ENCODE measurements at places on chromosomes 5 and 9.

GRCh38 chr9:14349447-14350348 is 35.8 kb upstream of the NFIB start:
- DNase-seq = no peak

- peak; percentile 52 for DNase-seq
Observed at GRCh38 chr9:33264003-33264472, 470 bp downstream of the BAG1 start.

DNA sequence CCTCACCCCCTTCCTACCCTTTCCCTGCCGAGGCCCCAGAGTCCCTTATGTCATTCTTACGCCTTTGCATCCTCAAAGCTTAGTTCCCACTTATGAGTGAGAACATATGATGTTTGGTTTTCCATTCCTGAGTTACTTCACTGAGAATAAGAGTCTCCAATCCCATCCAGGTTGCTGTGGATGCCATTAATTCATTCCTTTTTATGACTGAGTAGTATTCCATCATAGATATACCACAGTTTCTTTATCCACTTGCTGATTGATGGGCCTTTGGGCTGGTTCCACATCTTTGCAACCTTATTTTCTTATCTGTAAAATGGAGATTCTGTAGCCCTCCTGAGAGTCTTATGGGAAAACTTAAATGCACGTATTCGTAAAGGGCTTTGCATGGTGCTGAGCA is 36.8 kb downstream of the CRB2 start:
- no peak for DNase-seq

- no peak for DNase-seq
Observed at GRCh38 chr9:23783509-23783908, 42.5 kb downstream of the ELAVL2 start.

DNA sequence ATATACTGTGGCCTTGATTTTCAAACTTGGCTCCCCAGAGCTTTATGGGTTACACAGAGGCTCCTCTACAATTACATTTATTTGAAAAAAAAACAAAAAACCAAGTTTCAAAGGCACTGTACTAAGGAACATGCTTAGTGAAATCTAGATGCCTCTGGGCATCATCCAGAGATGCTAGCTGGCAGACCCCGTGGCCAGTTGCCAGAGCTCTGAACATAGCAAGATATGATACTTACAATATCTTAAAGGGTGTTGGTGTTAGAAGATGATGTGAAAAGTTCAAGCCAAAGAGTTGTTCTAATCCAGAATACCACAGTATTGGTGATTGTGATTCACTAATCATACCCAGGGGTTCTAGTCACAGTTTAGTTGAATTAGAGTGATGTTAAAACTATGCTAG is 87.8 kb downstream of the JAK2 start:
- no peak for DNase-seq

- no peak for DNase-seq
Observed at GRCh38 chr5:155952486-155953089, 374.4 kb upstream of the SGCD start.

DNA sequence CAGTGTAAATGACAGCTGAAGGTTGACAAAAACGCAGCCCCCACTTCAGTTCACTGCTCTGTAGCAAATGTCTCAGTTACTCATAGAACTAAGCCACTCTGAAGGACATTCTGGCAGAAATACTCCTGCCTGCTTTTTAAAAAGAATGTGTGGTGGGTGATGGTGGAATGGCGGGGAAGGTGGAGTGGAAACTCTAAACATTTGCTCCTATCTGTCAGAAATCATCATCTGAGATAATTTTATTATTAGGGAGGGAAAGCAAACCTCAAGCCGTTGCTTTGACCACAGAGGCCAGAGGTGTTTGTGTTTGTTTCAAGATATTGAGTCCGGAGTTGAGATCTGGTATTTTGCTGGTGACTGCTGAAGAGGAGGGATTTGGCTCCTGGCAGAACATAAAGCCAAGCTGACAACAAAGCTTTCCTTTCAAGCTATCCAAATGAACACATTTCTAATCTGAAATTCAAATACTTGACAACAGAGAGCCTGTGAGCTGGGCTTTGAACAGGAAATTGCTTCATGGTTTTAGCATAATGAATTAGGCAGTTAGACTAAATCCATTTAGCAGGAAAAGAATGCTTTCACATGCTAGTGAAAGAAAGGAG is 362.7 kb downstream of the CSNK1G3 start:
- no peak for DNase-seq

GRCh38 chr5:134432174-134432573 is 20.5 kb upstream of the CDKN2AIPNL start:
- peak; percentile 19 for DNase-seq

GRCh38 chr9:125747765-125748445 is 732 bp downstream of the PBX3 start:
- DNase-seq = peak; percentile 35

DNA sequence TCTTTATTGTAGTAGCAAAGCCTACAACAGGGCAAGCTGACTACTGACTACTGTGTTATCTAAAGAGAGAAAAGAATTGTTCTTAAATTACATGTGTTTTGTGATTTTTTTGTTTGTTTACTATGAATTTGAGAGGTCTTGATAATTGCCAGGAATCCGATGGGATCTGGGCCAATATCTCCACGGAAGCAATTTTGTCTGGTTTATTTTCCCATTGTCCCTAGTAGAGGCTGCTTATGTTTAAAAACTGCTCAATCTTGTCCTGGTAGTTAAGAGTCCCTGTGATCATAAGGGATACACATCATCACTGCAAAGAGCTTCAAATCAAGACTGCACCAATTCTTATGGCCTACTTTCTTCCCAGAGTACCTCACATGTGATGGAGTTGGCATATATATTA is 94.4 kb downstream of the GLDC start:
- DNase-seq = no peak

- no peak for DNase-seq
Observed at GRCh38 chr5:82713811-82714210, 363.4 kb downstream of the TMEM167A start.

DNA sequence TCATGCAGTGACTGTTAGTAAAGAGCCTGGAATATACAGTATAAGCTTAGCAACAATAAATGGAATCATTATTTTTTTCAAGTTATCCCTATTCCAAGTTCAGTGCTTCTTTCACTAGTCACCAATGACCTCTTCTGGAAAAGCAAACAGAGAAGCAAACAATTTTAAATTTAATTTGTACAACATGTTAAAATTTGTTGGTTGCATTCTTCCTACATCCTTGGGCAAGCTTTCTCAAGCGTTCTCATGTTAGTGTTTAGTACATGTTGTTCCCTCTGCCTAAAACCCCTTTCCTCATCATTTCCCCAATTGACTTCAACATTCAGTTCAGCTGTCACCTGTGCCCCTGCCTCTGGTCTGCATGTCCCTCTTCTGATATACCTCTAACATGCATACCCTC is 123.4 kb downstream of the SEC61B start:
- no peak for DNase-seq

- no peak for DNase-seq
Observed at GRCh38 chr5:135642488-135642870, 63.7 kb upstream of the CXCL14 start.

DNA sequence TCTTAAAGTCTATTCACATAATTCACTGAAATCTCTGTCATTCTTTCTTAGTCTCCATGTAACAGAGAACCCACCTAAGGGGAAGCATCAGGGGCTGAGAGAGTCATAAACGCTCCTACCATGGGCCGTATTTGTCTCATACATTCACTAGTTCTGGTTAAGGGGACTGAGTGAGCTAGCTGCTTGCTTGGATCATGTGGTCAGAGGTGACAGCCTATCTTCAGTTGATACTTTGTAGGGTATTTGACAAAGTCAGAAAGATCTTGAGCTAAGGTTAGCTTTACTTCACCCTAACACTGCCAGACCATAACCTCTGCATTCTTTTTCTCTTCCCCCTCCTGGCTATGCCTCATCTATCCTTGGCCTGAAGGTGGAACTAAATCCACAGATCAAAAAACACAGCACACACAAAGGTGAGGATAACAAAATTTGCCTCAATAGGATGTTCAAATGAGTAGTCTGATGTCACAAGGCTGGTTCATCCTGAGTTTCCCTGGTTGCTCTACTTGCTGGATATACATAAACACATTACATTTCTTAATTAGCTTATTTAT is 66.5 kb downstream of the MARCHF3 start:
- no peak for DNase-seq

GRCh38 chr5:54390539-54391031 is 64.9 kb upstream of the HSPB3 start:
- no peak for DNase-seq

DNA sequence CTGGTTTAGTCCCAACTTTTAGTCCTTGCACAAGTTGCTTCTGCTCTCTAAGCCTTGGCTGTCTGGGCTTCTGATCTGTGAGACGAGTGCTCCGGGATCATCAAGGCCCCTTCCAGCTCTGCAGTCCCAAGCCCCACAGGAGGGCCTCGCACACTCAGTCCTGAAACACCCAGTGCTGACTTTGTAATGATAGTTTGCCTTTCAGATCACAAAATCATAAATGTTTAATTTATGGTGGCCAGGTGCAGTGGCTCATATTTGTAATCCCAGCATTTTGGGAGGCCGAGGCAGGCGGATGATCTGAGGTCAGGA is 95.9 kb upstream of the SLC25A48 start:
- DNase-seq = no peak

- DNase-seq = no peak
Observed at GRCh38 chr5:148393390-148393741, 9.6 kb downstream of the FBXO38 start.

Measured in activated CD4-positive, alpha-beta T cell treated with anti-CD3 and anti-CD28 coated beads, Interleukin-2, amount 50 U/mL, for 48 hours (primary cell).